Fibroblast of villous mesenchyme (primary cell): ENCODE measurements at places on chromosomes 12 and 14.

DNA sequence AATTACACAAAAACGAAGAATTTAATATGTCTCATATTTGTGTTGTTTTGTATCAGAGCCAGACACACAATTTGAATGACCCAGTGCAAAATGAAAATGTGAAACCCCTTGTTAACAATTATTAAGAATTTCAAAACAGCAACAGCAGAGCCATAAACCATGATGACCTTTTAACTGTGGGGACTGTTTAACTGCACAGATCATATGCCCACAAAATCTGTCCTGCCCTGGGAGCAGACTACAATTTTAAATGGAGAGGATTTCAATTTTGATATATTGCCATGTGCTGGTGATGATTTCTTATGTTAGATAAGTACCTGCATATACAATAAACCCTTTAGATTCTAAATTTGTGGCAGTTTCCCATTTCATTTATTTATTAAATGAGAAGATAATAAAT lies 455.5 kb upstream of the MGAT4C start:
- DNase-seq: peak; percentile 25

DNA sequence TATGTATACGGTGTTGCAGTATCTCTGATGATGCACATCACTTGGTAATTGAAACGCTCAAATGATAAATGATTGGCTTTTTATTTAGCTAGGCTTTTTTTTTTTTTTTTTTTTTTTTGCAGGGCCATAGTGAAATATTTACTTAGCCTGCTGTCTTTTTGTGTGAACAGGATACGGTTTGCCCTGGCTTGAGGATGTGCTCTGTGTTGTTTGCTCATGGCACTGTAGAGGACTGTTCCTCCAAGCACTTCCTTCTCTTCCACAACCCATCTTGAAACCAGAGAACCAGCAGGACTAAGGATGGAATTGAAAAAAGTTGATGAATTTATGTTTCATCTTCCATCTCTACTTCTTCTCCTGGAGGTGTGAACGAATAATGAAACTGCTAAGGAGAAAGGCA lies 15.5 kb upstream of the SSPN start:
- DNase-seq: no peak

- peak; percentile 84 for DNase-seq
Measured at GRCh38 chr14:61513986-61514830, 181.1 kb upstream of the HIF1A start.

GRCh38 chr12:41893491-41893890 lies 251.2 kb downstream of the GXYLT1 start:
- DNase-seq: no peak

DNA sequence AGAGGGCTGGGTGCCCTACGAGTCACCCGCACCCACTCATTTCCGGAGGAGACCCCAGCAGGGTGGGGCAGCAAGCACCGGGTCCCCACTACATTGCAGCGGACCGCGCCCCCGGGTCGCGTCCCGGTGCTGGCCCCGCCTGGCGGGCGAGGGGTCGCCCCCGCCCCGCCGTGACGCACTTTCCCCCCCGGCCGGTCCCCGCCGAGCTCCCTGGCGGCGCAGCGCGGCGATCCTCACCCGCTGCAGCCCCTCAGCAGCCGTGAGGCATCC lies 106.1 kb downstream of the PRICKLE1 start:
- DNase-seq: no peak

- DNase-seq: peak; percentile 23
Measured at GRCh38 chr14:38138473-38139138, 69.1 kb upstream of the SSTR1 start.

DNA sequence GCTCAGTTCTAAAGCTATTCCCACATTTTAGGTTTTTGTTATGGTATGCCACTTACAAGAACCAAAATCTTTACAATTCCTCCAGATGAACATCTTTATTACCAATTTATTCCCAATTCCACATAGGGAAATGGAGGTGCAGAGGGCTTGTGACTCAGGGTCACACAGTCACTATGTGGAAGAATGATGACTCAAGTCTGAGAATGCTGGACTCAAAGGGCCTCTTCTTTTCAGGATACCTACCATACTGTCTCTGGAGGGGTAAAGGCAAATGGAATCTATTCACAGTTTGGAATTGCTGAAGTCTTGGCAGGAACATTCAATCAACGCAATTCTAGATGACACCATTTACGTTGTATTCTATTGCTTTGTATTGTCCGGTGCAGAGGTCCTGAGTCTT lies 48.2 kb upstream of the MANSC4 start:
- no peak for DNase-seq

DNA sequence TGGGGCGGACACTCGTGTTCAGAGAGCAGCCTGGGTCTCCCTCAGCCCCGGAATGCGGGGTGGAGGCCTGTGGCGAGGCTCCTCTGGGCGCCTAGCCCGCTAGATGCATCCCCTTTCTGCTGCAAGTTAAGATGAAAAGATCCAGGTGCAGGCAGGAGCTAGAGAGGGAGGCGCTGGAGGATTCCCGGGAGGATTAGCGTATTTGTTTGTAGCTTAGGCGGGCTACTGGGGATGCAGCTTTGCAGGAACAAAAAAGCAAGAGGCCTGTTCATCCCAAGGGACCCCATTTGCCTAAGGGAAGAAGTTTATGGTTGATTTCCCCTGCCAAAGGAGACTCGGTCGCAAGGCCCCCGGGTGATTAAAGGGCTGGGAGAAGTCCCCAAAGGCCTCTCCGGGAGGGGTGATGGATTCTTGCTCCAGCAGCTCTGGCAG lies 824 bp downstream of the CCDC177 start:
- DNase-seq: no peak

DNA sequence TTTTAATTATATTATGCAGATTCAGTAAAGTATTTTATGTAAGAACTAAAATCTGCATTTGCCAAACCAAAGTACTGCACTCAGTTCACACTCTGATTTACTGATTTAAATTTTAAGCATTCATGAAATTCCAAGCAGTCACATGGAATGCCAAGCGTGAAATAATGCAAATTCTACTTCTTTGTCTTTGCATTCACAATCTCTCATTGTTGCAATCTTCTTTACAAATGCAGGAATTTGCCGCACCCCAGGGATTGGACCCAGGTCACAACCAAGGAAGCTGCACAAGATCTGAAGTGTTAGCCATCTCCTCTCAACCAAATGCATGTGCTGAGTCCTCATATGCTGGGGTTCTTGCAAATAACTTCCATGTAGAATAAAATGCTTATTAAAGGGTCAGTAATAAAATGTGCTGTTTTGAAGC lies 71.9 kb downstream of the TUNAR start:
- DNase-seq: no peak

GRCh38 chr12:43826681-43827080 lies 9.2 kb upstream of the TMEM117 start:
- DNase-seq: no peak

GRCh38 chr14:56212521-56212920 lies 94.3 kb downstream of the PELI2 start:
- no peak for DNase-seq

- DNase-seq: no peak
Measured at GRCh38 chr12:115401761-115402160, 717.8 kb upstream of the TBX3 start.

- no peak for DNase-seq
Measured at GRCh38 chr14:54528973-54529372, 19.3 kb downstream of the CGRRF1 start.

GRCh38 chr12:113241191-113242025 lies 20.1 kb downstream of the TPCN1 start:
- DNase-seq: peak; percentile 90

GRCh38 chr12:31954925-31955858 lies 4.0 kb upstream of the RESF1 start:
- no peak for DNase-seq

GRCh38 chr14:79906994-79907393 lies 304.3 kb downstream of the DIO2 start:
- no peak for DNase-seq

DNA sequence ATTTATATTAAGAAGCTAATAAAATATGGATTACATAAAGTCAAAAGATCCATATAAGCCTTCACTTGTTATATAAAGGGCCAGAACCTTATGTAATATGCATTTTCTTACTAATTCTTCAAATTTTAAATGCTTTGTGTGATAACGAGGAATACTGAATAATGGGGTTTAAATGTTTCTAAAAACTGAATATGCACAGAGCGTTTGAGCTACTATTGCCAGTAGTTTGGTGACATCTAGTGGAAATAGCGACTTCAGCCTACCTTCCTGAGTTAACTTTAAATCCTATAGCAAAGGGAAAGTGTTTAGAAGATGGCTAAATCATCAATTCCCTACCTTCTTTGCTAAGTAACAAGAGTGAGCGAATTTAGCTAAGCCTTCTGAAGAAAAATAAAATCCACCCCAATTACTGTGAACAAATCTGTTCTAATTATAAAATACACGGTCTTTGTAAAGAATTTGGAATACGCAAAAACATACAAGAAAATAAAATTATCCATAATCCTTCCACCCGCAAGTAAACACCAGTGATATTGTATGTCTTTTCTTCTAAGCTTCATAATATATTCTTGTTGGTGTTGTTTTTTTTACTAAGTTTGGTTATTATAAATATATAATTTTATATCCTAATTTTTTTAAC lies 115.5 kb upstream of the G2E3 start:
- peak; percentile 44 for DNase-seq

- DNase-seq: no peak
Measured at GRCh38 chr14:89543425-89543790, 126.4 kb upstream of the FOXN3 start.

- peak; percentile 71 for DNase-seq
Measured at GRCh38 chr14:32635061-32635719, 303.5 kb upstream of the NPAS3 start.

DNA sequence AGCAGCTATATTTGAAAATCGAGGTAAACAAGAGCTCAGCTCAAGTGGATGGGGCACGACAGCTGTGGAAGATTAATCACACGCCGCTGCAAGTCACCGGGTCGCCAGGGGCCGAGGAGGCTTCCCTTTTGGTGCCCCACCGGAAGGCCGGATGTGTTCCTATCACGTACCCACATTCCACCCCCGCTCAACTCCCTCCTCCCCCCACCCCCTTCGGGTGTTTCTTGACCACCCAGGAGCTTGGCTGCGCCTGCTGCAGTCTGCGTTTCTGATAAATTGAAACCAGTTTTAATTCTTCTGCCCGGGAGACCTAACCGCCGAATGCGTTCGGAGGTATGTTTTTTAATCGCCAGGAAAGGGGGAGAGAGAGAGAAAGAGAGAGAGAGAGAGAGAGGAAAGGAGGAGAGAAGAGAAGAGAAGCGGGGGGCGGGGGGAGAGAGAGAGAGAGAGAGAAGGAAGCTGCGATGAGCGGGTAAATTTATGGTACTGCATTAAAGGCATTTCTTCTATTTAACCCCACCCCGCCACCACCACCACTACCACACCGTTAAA lies 1.8 kb downstream of the SLC8A3 start:
- DNase-seq: no peak

GRCh38 chr12:94640134-94640928 lies 10.0 kb downstream of the TMCC3 start:
- peak; percentile 87 for DNase-seq

DNA sequence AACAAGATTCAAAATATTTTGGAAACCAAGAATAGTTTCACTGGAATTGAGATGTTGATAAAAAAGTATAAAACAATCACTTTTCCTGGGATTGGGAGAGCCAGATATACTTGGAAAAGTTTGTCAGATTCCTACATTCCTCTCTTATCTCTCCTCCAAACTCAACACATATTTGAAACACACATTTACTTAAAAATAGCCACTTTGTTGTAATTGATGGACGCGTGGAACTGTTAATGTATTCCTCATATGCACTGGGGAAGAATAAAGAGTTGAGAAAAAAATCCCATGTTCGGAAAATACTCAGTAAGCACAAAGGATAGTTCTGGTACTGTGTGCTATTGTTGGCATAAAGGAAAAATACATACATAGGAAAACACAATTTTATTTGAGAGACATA lies 195.6 kb upstream of the FLRT2 start:
- no peak for DNase-seq

GRCh38 chr12:50182461-50182860 lies 15.3 kb upstream of the CERS5 start:
- DNase-seq: no peak

DNA sequence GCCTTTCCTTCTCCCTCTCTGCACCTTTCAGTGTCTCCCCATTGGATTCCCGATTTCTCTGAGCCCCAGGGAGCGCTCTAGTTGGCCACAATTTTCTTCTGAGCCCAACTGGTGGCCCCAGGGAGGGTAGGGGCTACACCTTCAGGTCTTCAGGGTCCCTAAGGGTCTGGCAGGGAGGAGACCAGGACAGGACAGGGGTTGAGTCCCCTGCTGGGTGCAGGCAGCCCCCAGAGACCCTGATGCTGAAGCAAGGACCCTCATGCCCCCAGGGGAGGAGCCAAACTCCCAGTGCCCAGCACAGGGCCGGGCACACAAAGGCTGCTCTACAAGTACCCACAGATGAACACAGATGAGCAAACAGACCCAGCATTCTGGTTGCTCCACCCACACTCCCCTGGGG lies 12.7 kb downstream of the FOXN4 start:
- DNase-seq: no peak

- DNase-seq: peak; percentile 20
Measured at GRCh38 chr12:117189725-117190209, 503 bp downstream of the FBXO21 start.

- DNase-seq: peak; percentile 12
Measured at GRCh38 chr14:67137744-67138371, 51.4 kb upstream of the GARIN2 start.

DNA sequence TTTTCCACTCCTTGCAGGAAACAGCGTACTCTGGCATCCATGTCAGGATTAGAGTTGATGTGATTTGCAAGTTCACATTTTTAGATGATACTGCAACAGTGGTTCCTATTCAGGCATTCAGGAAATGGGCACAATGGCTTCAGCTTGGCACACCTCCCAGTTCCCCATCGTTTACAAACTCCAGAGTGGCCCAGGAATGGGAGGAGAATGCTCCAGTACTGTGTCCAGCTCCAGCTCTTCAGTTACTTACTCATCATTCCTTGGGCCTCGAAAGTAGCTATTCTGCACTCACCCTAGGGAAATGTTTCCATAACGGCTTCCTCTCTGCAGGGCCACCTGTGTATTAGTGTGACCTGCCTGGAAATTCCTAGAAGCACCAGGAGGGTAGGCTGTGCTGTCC lies 239.7 kb upstream of the RGS6 start:
- no peak for DNase-seq

DNA sequence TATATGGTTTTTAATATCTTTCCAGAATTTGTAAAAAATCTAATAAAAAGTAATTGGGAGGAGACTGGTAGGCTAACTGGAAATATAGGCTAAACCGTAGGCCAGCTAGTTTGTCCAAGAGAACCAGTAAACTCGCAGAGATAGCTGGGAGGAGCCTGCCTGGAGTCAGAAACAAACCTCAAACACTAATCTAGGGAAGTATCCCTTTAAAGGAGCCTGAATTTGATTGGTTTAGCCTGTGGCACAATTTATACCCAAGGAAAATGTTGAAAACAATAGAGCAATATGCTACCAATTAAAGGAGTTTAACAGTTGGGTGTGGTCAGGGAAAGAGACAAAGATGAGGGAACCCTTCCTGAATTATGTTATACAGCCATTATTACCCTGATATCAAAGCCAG lies 109.6 kb downstream of the EML5 start:
- no peak for DNase-seq

- no peak for DNase-seq
Measured at GRCh38 chr12:97535582-97535981, 73.0 kb downstream of the RMST start.
